ENCODE measurements at places on chromosomes 4 and X.

- peak; percentile 39 for DNase-seq
Measured at GRCh38 chrX:134764202-134764785, 106.0 kb upstream of the PLAC1 start.

DNA sequence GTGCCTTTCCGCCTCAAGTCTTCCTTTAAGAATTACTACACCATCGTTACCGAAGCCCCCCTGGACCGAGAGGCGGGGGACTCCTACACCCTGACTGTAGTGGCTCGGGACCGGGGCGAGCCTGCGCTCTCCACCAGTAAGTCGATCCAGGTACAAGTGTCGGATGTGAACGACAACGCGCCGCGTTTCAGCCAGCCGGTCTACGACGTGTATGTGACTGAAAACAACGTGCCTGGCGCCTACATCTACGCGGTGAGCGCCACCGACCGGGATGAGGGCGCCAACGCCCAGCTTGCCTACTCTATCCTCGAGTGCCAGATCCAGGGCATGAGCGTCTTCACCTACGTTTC, 2.2 kb downstream of the PCDH10 start:
- DNase-seq, result no peak

DNA sequence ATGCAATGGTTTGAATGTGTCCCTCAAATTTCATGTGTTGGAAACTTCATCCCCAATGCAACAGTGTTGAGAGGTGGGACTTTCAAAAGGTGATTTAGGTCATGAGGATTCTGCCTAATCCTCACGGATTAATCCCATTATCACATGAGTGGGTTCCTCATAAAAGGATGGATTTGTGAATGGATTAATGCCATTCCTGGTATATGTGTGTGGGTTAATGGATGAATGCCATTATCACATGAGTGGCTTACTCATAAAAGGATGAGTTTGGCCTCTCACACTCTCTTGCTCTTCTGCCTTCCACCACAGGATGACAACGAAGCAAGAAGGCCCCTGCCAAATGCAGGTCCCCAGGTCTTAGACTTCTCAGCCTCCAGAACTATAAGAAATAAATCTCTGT, 30.5 kb upstream of the NEUROG2 start:
- no peak for DNase-seq

GRCh38 chr4:84606645-84607044, 23.7 kb downstream of the CDS1 start:
- DNase-seq, result no peak

- peak; percentile 66 for DNase-seq
Measured at GRCh38 chrX:119488749-119489148, 20.5 kb downstream of the SLC25A5 start.

- DNase-seq, result no peak
Measured at GRCh38 chr4:22859318-22859717, 166.6 kb downstream of the GBA3 start.

GRCh38 chr4:121034017-121034416, 38.3 kb downstream of the NDNF start:
- DNase-seq, result peak; percentile 2

DNA sequence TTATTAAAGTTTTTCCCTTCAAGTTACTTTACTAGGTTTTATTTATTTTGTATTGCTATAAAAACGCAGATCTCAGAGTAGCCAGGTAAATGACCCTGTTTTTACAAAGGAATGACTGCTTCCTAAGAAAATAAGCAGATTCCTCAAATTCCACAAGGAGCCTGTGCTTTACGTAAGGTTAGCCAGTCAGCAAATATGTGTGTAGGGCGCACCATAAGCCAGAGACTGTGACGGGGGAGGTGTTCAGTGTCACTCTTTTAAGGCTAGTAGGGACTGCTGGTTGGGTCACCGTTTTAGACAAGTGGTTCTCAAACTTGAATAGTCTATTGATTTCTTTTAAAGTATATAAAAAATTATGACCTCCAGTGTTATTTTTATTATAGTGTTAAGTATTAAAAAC, 119.9 kb downstream of the ANK2 start:
- no peak for DNase-seq

GRCh38 chr4:104571341-104571740, 76.6 kb upstream of the CXXC4 start:
- DNase-seq, result no peak

DNA sequence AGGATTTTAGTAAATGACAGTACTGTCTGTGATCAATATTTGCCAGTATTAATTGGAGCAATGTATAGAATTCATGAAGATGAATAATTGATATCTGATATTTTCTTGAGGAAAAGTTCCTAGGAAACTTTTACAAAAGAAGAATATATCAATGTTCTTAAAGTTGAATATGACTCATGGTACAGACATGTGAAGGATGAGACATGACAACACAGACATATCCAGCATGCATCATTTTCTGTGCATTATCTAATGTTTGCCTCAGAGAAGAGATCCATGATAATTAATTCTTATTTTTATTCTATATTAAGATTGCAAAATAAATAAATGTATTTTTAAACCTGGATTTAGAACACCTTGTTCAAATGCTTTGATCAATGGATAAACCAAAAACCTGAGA, 452.9 kb upstream of the EPHA5 start:
- no peak for DNase-seq

GRCh38 chrX:39195156-39195555, 393.9 kb downstream of the MID1IP1 start:
- no peak for DNase-seq

GRCh38 chrX:13752646-13753045, 18.1 kb downstream of the OFD1 start:
- peak; percentile 60 for DNase-seq

- DNase-seq, result no peak
Measured at GRCh38 chr4:4890574-4891255, 31.2 kb downstream of the MSX1 start.

GRCh38 chrX:57367649-57368048, 81.1 kb downstream of the FAAH2 start:
- DNase-seq, result no peak

GRCh38 chr4:8306511-8307021, 37.0 kb downstream of the HTRA3 start:
- DNase-seq, result no peak

- DNase-seq, result peak; percentile 56
Measured at GRCh38 chr4:1171311-1172227, 814 bp downstream of the SPON2 start.

- DNase-seq, result peak; percentile 19
Measured at GRCh38 chr4:174591243-174592021, 69.1 kb upstream of the HPGD start.

GRCh38 chr4:85399270-85399669, 75.7 kb upstream of the ARHGAP24 start:
- DNase-seq, result no peak

DNA sequence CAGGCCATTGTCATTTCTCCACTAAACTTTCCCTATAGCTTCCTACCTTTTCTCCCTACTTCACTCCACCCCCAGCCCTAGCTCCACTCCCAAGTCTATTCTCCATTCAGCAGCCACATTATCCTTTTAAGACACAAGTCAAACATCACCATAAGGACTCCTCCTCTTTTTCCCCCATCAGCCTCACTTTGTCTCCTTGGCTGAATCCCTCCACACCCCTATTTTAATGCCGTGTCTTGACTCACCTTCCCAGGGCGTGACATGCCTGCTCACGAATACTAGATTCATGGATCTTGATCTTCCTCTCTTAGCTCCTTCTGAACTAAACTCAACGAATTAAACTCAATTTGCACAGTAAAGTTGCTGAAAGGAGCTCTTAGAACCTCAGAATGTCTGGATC, 281.9 kb downstream of the PTTG2 start:
- DNase-seq, result no peak

DNA sequence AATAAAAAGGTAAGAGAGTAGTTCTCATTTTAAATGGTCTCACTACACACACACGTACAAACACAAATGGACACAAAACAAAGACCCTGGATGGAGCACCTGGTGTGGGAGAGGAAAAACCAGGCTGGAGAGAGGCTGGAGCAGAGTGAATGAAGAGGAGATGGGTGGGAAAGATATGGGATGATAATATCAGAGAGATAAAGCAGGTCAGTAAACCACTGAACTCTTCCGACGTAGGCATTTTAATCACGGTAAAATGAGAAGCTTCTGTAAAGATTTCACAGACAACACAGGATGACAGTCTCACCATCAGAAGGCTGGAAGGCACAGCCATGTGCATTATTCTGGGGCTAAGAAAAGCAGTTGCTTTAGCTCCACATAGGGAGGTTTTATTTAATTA, 532.8 kb downstream of the KCNIP4 start:
- DNase-seq, result no peak

- peak; percentile 10 for DNase-seq
Measured at GRCh38 chr4:157014621-157015591, 43.3 kb upstream of the PDGFC start.

DNA sequence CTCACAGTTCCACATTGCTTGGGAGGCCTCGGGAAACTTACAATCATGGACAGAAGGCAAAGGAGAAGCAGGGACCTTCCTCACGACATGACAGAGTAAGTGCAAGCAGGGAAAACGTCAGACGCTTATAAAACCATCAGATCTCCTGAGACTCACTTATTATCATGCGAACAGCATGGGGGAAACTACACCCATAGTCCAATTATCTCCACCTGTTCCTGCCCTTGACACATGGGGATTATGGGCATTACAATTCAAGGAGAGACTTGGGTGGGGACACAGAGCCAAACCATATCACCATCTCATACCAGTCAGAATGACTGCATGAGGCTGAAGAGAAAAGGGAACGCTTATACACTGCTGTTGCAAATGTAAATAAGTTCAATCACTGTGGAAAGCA, 1066.9 kb upstream of the PCDH7 start:
- no peak for DNase-seq

DNA sequence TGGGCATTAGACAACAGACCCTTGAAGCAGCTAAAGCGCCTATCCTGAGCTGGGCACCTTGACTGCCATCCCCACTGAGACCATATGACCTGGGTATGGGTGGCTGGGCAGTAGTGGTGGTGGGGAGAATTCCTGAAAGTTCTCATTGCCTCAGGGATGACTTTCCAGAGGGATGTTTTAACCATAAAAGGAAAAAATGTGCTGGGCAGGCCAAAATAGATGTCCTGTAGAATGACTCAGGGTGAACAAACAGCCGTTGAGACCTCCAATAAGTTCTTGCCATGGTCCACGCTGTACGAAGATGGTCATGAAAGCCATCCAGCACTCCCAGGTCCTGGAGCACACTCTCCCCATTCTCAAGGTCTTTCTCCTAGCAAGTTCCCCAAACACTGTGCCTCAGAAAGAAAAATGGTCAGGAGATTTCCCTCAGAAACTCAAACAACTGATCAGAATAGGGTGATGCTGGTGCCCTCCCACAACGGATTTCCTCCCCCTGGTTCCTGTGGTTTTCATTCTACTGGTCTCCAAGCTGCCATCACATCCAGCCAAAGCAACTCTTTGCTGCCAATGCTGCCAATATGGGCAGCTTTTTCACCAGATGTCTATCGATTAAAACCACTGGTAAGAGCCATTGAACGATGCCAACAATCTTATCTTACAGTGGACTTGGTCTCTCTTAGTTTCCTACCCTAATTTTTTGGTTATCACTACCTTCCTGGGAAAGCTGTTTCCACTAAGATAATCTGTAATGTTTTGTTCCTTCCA, 11.2 kb downstream of the CDKN2AIP start:
- no peak for DNase-seq

GRCh38 chr4:123661080-123661737, 264.6 kb downstream of the SPRY1 start:
- peak; percentile 58 for DNase-seq
